ENCODE measurements at places on chromosomes 7 and 10. TPM values are rescaled to one million over a fixed set of nuclear protein-coding genes. Genes with fewer than 3 reads are reported as not detected.

MOGAT3 gene
- not detected for total RNA-seq

NUTM2D gene
- total RNA-seq: 1.6 TPM

ABCB1 gene
- total RNA-seq: 4.5 TPM

SOSTDC1 gene
- not detected for total RNA-seq

ODAD2 gene
- total RNA-seq: 1.0 TPM

SFRP5 gene
- total RNA-seq: not detected

MGAM2 gene
- total RNA-seq: not detected
